ENCODE measurements at places on chromosomes 13 and 19. TPM values are rescaled to one million over a fixed set of nuclear protein-coding genes. Genes with fewer than 3 reads are reported as not detected.

MCEMP1 gene
- 0.25 TPM for total RNA-seq

PODNL1 gene
- total RNA-seq, result 2.1 TPM

ZNF8 gene
- total RNA-seq, result 6.6 TPM

GGN gene
- 0.37 TPM for total RNA-seq

FOXA3 gene
- total RNA-seq, result not detected

NPAS1 gene
- total RNA-seq, result 0.45 TPM

UBE2L5 gene
- total RNA-seq, result not detected

METTL21C gene
- not detected for total RNA-seq

CFAP97D2 gene
- total RNA-seq, result not detected

CDX2 gene
- not detected for total RNA-seq

SPC24 gene
- total RNA-seq, result 4.4 TPM

PEAK3 gene
- 2.0 TPM for total RNA-seq

VSTM1 gene
- total RNA-seq, result not detected

ERICH4 gene
- total RNA-seq, result not detected

CD70 gene
- not detected for total RNA-seq

NEK5 gene
- 1.2 TPM for total RNA-seq

THSD1 gene
- 5.8 TPM for total RNA-seq

PRR22 gene
- total RNA-seq, result 0.74 TPM

All from right cardiac atrium (tissue), 5 donors.